ENCODE measurements at places on chromosomes 12 and 14.

DNA sequence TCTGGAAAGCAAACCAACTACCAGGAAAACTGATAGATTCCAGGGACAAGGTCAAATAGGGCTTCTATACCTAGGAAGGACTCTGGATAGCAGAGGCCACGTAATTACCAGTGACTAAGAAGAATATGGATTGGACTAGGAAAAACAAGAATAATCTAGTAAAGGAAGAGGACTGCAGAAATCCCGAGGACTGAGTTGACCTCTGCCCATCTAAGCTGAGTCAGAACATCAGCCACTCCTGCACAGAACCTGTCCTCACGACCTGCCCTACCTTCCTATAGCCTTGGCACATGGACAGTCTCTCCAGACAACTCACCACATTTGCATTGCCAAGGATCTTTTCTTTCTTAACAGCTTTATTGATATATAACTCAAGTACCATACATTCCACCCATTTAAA is 2.3 kb downstream of the OR6J1 start:
- no peak for DNase-seq

GRCh38 chr14:53900499-53900898 is 56.1 kb downstream of the BMP4 start:
- DNase-seq: no peak

DNA sequence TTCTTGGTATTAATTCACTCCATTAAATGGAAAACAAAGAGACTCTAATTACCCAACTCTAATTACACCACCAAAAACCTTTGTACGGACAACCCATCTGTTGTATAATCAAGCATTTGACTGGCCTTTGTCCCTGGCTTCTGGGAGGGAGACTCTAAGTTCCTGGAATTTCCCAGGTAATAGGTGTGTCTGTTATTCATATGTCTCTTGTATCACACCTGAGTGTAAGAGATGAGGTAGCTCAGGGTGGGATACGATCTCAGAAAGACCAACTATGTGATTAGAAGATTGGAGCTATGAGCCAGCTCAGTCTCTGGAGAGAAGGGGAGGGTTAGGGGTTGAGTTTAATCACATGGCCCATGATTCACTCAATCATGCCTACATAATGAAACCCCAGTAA is 94.7 kb upstream of the PLXNC1 start:
- no peak for DNase-seq

GRCh38 chr14:68327231-68327630 is 465.6 kb downstream of the ZFP36L1 start:
- no peak for DNase-seq

DNA sequence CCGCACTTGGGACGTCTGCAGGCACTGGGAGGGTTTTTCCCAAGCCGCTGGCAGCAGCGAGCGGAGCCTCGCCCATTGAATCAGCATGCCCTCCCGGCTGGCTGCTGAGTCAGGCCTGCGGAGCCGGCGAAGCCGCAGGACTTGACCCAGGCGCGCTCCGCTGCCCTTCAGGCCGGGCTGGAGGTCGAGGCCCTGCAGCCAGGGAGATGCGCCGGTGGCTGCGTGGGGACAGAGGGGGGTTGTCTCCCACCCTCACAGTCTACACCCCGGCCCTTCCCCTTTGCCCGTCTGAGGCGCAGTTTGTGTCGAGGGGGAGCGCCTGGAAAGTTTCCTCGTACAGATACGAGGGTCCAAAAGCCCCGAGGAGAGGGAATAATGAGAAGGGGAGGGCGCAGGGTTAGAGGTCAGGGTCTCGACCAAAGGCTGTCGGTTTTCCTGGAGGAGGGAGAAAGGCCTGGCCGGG is 759 bp upstream of the KLC1 start:
- no peak for DNase-seq

DNA sequence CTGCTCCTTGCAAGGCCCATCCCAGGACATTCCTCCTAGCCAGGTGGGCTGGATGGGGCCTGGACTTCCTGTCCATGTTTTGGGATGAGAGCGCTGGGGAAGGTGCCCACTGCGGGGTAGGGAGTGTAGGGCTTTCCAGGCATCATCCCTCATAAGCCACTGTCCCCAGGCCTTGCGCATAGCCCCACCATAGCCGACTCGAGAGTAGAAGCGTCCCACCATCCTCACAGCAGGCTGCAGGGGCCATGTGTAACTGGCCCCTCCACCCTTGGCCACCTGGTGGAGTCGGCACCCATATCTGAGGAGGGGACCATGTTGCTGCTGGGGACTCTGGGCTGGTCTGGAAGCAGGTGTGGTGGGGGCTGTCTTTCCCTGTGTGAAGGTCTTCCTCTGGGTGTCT is 30.5 kb downstream of the SH2B3 start:
- no peak for DNase-seq

DNA sequence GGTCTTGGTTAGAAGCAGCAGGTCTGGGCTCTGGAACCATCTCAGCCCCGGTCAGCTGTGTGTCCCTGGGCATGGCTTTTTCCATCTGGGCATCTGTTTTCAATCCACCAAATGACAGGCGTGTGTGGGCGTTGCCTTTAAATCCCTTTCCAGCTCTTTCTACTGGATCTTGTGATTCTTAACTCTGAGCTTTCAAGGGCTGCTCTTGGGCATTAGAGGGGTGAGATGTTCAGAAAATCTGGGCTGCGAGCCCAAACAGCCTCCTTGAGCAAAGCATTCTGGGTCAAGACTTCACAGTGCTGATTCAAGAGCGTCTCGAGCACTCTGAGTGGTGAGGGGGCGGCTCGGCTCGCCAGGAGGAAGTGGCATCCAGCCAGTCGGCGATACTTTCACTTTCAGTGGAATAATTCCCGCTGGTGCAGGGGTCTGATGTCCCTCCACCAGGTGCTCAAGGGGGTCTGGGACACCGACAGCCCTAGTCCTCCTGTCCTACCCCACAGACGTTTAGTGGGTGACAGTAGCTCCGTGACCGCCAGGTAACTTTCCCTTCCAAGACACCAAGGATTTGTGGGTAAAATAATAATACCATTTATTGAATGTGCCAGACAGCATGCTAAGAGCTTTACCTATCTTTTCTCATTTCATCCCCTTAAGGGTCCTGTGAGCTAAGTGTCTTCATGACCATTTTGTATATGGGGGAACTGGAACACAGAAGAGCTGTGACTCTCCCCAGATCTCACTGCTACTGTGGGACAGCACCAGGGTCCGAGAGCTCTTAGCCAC is 114.0 kb downstream of the PLXNC1 start:
- DNase-seq: peak; percentile 55

- peak; percentile 38 for DNase-seq
Measured at GRCh38 chr12:110698171-110698902, 9.4 kb upstream of the HVCN1 start.

GRCh38 chr12:52912711-52913430 is 8.0 kb upstream of the KRT8 start:
- no peak for DNase-seq

DNA sequence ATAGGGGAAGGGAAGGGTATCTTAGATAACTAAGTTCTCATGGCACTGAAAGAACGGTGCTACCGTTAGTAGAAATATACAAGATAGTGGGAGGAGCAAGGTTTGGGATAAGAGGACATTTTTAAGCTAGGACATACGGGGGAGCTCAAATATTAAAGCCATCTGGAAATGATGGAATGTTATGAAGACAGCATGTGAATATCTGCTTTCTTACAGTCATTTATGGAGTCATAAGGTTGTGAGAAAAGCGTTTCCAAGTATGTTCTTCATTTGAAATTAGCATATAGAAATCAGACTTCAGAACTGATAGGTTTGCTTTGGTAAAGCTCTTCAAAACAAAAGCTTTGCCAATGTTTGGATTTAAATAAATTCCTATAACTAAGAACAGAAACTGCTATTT is 62.3 kb downstream of the OTOGL start:
- no peak for DNase-seq

DNA sequence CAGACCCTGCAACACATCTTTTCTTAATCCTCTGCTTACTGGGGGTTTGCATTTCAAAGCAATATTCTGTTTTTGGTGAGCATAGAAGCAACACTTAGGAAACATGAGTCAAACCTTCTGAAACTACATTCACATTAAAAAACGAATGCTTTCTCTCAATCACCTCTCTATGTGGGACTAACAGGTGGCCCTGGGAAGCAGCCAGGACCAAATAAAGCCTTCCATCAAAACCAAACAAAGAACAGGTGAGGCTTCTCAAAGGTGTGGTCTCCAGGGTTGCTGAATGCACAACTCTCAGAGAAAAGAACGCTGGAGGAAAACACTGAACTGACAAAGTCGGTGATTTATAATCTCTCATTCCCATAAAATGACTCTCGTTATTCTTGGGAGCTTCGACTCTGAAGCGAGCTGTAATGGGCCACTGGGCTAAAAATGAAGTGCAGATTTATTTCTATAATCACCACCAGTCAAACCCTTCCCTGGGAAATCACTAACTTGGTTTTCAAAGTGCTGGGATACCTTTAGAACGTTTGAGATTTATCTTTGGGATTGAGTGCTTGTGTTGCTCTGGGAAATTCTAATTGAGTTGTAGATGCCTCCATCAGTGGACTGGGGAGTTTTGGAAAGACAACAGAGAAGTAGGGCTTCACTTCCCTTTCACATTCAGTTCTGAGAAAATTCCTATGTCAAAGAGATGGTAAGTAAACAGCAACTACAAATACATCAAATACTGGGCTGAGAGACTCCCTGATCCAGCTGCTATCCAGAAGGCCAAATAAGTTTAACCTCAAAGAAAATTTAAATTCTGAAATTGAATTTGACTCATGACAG is 262.0 kb upstream of the TMPO start:
- peak; percentile 16 for DNase-seq

DNA sequence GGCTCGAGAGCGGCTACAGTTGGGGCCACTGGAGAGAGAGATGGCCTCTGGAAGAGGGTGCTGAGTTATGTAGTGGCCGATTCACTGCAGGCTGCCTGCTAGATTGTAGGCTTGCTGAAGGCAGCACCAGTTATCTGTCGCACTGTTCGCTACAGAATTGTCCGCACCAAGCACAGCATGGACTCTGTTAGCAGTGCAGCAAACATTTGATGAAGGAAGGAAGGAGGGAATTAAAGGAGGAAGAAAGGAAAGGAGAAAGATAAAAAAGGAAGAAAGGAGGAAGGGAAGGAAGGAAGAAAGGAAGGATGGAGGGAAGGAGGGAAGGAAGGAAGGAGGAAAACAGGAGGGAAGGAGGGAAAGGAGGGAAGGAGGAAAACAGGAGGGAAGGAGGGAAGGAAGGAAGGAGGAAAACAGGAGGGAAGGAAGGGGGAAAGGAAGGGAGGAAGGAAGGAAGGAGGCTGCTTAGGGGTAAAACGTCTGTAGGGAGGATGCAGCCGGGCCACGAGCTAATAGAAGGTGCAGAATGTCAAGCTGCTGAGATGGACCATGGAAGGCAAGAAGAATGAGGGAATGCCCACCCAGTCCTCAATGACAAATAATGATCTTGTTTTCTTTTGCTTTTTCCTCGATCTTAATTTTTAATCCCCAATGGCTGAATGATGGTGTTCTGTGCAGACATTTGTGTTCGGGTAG is 27.3 kb upstream of the ADIPOR2 start:
- DNase-seq: no peak

- no peak for DNase-seq
Measured at GRCh38 chr12:15541996-15542631, 219.8 kb downstream of the PTPRO start.

- peak; percentile 51 for DNase-seq
Measured at GRCh38 chr14:51846631-51847488, 13.6 kb upstream of the GNG2 start.

DNA sequence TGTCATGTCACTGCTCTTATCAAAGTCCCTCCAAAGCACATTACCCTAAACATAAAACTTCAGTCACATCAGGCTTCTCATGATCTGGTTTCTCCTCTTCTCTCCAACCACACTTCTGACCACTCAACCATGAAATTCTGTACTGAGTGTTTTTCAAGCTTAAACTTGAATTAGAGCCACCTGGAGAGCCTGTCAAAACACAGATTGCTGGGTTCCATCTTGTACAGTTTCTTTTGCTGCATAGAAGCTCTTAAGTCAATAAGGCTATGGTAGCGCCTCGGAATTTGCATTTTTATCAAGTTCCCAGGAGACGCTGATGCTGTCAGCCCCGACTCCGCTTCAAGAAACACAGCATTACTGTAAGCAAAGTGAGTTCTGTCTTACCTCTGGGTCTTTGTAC is 16.4 kb upstream of the SRRM4 start:
- no peak for DNase-seq

GRCh38 chr12:108553799-108554198 is 7.2 kb downstream of the SART3 start:
- DNase-seq: no peak

GRCh38 chr12:50066402-50066801 is 9.0 kb downstream of the ASIC1 start:
- no peak for DNase-seq

All from right kidney (tissue), 9 donors.